Activated CD8-positive, alpha-beta T cell treated with anti-CD3 and anti-CD28 coated beads, Interleukin-2, amount 10 ng/mL, durations not matched to agents 7 days and 5 days (primary cell): ENCODE measurements at places on chromosomes 5 and 9.

DNA sequence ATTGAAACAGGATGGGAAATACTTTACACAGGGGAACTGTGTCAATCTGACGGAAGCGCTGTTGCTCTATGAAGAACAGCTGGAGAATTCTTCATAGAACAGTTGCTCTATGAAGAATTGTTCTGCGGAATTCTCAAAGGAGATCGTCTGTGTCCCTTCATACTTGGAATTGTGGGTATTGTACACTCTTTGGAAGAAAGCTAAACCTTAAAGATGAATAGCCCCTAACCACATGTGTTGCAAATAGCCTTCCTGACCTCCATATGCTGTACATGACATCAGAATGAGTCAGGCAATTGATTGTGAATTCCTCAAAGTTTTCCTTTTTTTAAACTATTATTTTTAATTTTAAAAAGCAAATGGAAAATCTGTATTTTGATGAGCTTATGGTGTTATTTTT is 15.6 kb downstream of the NIM1K start:
- DNase-seq: no peak
- no peak overlapping the region for H3K27ac ChIP-seq
- H3K4me3 ChIP-seq: no peak overlapping the region

DNA sequence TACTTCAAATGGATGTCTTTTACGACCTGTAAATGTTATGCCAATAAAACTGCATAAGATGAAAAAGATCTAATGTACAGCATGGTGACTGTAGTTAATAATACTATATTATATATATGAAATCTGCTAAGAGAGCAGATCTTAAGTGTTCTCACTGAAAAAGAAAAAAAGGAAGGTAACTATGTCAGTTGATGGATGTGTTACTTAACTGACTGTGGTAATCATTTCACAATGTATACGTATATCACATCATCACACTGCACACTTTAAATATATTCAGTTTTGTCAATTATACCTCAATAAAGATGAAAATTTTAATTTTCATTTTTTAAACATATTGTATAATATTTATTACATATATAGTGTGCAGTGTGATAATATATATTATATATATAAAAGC is 31.9 kb downstream of the THBS4 start:
- H3K4me1 ChIP-seq: peaks cover 20% of the 10 kb centered on the region
- H3K27me3 ChIP-seq: no peaks in the 10 kb centered on the region
- no peaks in the 10 kb centered on the region for H3K36me3 ChIP-seq
- H3K27ac ChIP-seq: no peak overlapping the region

- peaks cover 33% of the 10 kb centered on the region for H3K27me3 ChIP-seq
- H3K4me3 ChIP-seq: no peak overlapping the region
- H3K27ac ChIP-seq: no peak overlapping the region
- H3K36me3 ChIP-seq: no peaks in the 10 kb centered on the region
These were observed 146.0 kb downstream of the CACNA1B start for GRCh38 chr9:138023394-138024124.

GRCh38 chr5:103587185-103587748 is 24.7 kb upstream of the NUDT12 start:
- no peak overlapping the region for H3K4me3 ChIP-seq
- H3K27me3 ChIP-seq: no peaks in the 10 kb centered on the region
- H3K4me1 ChIP-seq: no peaks in the 10 kb centered on the region
- no peak overlapping the region for H3K27ac ChIP-seq

- H3K27me3 ChIP-seq: no peaks in the 10 kb centered on the region
- no peak overlapping the region for H3K27ac ChIP-seq
- no peak overlapping the region for H3K4me3 ChIP-seq
- peaks cover 3% of the 10 kb centered on the region for H3K4me1 ChIP-seq
- H3K36me3 ChIP-seq: no peaks in the 10 kb centered on the region
- DNase-seq: peak; percentile 71
These were observed 49.9 kb upstream of the GPR151 start for GRCh38 chr5:146565764-146566367.

DNA sequence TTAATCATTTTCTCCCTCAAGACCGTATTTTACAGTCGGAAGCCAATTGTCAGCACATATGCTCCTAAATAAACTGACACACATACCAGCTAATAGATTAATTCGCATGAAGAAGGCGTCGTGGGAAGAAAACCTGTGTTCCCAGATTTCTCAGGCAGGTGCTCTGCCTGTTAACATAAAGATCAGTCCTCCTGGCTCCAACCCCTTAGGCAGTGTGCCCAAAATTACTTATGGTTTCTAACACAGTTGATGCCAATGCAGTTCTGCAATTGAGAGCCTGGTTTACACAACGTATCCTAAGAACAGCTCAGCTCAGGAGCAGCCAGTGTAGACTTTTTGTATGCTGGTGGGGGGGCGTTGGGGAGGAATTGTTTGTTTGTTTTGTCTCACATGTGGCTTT is 208.3 kb downstream of the ENC1 start:
- no peak overlapping the region for H3K27ac ChIP-seq
- H3K27me3 ChIP-seq: peaks cover 6% of the 10 kb centered on the region
- H3K4me3 ChIP-seq: no peak overlapping the region
- H3K36me3 ChIP-seq: no peaks in the 10 kb centered on the region
- H3K4me1 ChIP-seq: no peaks in the 10 kb centered on the region
- DNase-seq: no peak

DNA sequence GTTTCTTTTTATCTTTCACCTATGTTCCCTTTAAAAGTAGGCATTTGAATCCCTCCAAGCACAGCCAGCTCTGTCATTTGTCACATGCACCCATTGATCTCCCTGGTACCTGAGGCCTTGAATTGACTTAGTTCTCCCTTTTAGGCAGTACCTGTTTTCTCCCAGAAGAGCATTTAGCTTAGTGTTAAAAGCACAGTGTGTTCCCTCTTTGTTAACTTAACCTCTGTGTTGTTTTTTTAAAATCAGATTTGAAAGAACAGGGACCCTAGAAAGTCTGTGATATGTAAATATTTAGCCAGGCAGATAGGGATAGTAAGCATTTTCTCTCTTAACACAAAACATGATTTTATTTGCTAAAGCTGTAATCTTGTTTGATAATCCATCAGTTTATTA is 113.8 kb upstream of the SPATA31D4 start:
- DNase-seq: no peak
- peaks cover 17% of the 10 kb centered on the region for H3K4me1 ChIP-seq
- H3K27ac ChIP-seq: peak overlapping the region; percentile 72
- no peaks in the 10 kb centered on the region for H3K27me3 ChIP-seq

DNA sequence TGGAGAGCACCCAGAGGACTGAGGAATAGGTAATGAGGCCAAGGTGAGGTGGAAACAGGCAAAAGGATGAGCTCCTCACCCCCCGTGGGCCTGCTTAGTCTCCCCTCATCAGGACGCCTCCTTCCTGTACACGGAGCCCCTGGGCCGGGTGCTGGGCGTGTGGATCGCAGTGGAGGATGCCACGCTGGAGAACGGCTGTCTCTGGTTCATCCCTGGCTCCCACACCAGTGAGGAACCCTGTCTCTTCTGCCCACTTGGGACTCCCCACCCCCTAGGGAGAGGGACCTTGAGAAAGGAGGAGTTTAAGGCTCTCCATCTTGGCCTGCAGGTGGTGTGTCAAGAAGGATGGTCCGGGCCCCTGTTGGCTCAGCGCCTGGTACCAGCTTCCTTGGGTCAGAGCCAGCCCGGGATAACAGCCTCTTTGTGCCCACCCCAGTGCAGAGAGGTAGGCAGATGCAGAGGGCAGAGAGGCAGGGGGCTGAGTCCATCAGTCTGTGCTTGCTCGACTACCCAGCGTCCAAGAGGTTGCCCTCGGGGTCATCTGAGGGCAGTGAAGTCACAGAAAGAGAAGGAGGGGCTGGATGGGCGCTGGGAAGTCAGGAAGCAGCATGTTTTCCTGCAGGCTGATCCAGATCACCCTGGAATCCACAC is 7.0 kb downstream of the DOLK start:
- no peaks in the 10 kb centered on the region for H3K36me3 ChIP-seq
- H3K27me3 ChIP-seq: no peaks in the 10 kb centered on the region
- H3K4me3 ChIP-seq: no peak overlapping the region
- no peak for DNase-seq
- no peaks in the 10 kb centered on the region for H3K4me1 ChIP-seq

- H3K4me1 ChIP-seq: no peaks in the 10 kb centered on the region
- H3K4me3 ChIP-seq: no peak overlapping the region
- H3K27ac ChIP-seq: no peak overlapping the region
- no peak for DNase-seq
- H3K36me3 ChIP-seq: no peaks in the 10 kb centered on the region
These were observed 24.4 kb upstream of the TGFBI start for GRCh38 chr5:136004436-136004835.

GRCh38 chr5:118788351-118788750 is 200.0 kb downstream of the DTWD2 start:
- no peaks in the 10 kb centered on the region for H3K36me3 ChIP-seq
- H3K27ac ChIP-seq: no peak overlapping the region
- no peak for DNase-seq

GRCh38 chr5:151667083-151667482 is 19.6 kb downstream of the SPARC start:
- peaks cover 9% of the 10 kb centered on the region for H3K4me1 ChIP-seq
- no peaks in the 10 kb centered on the region for H3K36me3 ChIP-seq
- DNase-seq: no peak

GRCh38 chr9:108857572-108857971 is 1.8 kb upstream of the ACTL7B start:
- no peak for DNase-seq
- H3K27me3 ChIP-seq: no peaks in the 10 kb centered on the region
- H3K36me3 ChIP-seq: no peaks in the 10 kb centered on the region
- no peak overlapping the region for H3K27ac ChIP-seq
- H3K4me1 ChIP-seq: no peaks in the 10 kb centered on the region
- no peak overlapping the region for H3K4me3 ChIP-seq

DNA sequence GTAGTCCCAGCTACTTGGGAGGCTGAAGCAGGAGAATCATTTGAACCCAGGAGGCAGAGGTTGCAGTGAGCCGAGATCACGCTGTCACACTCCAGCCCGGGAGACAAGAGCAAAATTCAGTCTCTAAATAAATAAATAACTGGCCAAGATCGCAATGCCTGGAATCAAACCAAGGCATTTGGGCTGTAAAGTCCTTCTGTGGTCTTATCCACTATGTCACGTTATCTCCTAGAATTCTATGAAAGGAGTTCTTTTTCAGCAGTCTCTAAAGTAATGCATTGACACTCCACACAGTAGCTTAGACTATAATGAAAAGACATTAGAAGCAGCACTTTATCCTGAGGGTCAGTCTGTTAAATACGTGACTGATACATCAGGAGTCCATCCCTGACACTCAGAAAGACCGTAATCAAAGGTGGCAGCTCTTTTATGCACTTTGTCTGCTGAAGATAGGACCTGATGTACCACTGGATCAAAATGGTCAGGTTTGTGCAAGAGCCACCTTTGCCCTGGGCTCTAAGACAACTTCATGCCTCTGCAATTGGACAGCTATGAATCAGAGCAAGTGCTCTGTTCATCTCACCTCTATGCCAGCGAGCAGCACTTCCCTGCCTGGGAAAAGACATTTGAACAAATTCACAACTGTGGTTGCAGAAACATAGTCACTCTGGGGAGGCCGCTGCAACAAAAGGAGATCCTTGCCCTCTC is 31.7 kb upstream of the GNA14 start:
- H3K36me3 ChIP-seq: no peaks in the 10 kb centered on the region
- H3K4me3 ChIP-seq: no peak overlapping the region
- no peaks in the 10 kb centered on the region for H3K27me3 ChIP-seq
- DNase-seq: no peak

DNA sequence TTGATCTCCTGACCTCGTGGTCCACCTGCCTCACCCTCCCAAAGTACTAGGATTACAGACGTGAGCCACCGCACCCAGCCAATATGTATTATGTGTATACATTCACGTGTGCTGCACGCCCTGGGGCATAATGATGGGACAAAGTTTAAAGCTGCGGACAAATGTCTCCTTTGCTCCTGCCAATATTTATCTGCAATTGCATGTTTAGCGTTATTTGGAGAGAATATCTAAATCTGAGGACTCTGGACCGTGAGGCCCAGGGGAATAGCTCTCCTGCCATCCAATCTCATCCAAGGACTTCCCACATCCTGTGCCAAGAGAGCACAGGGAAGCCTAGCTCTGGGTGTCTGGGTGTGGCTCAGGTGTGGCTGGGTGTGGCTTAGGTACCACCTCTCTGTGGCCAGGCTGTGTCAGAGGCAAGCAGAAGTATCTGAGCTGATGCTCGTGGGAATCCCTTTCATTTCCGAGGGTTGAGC is 6.9 kb upstream of the BOD1 start:
- DNase-seq: no peak
- H3K27ac ChIP-seq: no peak overlapping the region
- H3K27me3 ChIP-seq: no peaks in the 10 kb centered on the region
- no peak overlapping the region for H3K4me3 ChIP-seq

- H3K4me3 ChIP-seq: no peak overlapping the region
- H3K4me1 ChIP-seq: peaks cover 6% of the 10 kb centered on the region
- H3K27ac ChIP-seq: no peak overlapping the region
These were observed 21.5 kb downstream of the SHB start for GRCh38 chr9:38047301-38048251.

DNA sequence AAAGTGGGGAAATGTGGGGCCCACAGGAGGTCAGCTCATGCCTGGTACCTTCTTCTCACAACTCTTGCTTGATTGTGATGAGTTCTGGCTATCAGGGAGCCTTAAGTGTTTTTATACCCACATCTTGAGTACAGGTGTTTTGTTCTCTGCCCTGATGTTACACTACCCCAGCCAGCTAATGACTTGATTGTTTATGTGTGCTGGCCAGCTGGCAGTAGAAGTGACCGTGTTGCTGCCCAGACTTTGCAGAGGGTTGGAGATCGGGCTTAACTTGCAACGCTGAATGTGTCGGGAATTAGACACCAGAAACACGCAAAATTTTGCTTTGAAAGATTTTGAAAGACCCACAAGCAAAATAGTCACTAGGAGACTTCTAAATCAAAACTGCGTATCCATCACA is 16.9 kb upstream of the ZDHHC11B start:
- H3K27me3 ChIP-seq: peaks cover 4% of the 10 kb centered on the region
- H3K36me3 ChIP-seq: peaks cover 7% of the 10 kb centered on the region
- DNase-seq: no peak
- no peaks in the 10 kb centered on the region for H3K4me1 ChIP-seq
- H3K4me3 ChIP-seq: no peak overlapping the region
